ENCODE measurements at places on chromosomes 4 and X. TPM values are rescaled to one million over a fixed set of nuclear protein-coding genes. Genes with fewer than 3 reads are reported as not detected.

DNA sequence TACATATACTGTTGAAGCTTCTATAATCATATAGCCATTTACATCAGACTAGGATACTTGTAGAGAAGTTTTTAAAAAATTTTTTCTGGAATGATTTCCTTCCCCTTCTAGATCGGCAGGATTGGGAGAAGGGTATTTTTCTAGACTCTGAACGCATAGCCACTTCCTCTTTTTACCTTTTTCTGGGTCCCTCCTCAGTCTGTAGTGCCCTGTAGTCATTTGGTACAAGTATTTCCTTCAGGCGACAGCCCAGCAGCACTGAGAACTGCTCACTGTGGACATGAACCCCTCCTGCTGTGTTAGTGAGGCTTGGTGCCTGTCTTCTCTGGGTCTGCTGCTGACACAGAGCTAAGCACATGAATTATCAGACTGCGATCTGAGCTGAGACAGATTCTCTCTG lies 255.4 kb downstream of the ARHGAP10 start:
- no peaks in the 10 kb centered on the region for H3K27me3 ChIP-seq
- no peak overlapping the region for H3K27ac ChIP-seq
- no peak overlapping the region for H3K4me3 ChIP-seq
- no peaks in the 10 kb centered on the region for H3K36me3 ChIP-seq

The FRG2 gene
- not detected for total RNA-seq

DNA sequence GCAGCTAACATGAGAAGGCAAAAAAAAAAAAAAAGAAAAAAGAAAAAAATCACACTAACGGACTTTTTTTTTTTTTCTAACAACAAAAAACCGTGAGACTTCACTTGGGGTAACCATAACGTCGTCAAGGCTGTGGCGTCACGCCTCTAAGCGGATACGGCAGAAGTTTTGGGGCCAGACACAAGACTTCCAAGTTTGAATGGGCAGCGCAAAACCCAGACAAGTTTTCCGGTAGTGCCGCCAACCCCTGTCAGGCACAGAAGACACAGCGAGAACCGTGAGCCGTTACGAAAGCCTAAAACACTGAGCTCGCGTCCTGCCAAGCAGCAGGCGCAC lies 556 bp upstream of the SMARCA5 start:
- peaks cover 33% of the 10 kb centered on the region for H3K4me1 ChIP-seq
- DNase-seq, result no peak
- H3K27ac ChIP-seq, result peak overlapping the region; percentile 96
- H3K4me3 ChIP-seq, result peak overlapping the region; percentile 83
- no peaks in the 10 kb centered on the region for H3K27me3 ChIP-seq
- H3K36me3 ChIP-seq, result peaks cover 7% of the 10 kb centered on the region

DNA sequence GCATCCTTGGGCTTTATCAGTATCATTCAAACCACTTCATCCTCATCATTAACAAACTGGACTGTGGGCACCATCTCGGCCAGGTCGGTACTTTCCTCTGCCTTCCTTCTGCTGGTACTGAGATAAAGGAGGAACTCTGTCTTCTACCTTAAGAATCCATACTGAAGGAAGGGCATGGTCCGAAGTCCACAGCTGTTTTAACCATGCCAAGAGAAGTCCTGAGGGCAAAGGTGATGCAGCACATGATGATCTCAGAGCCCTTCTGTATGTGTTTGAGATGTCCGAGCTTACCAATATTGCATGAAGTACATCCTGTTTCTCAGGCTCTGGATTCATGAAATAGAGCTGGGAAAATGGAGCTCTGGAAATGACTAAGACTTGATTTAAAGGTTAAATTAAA lies 125.5 kb upstream of the STS start:
- no peaks in the 10 kb centered on the region for H3K36me3 ChIP-seq
- no peaks in the 10 kb centered on the region for H3K4me1 ChIP-seq
- no peak for DNase-seq
- H3K27ac ChIP-seq, result no peak overlapping the region
- no peaks in the 10 kb centered on the region for H3K27me3 ChIP-seq

The HMX1 gene
- total RNA-seq, result not detected

The S100P gene
- total RNA-seq, result not detected

GRCh38 chr4:56959100-56959499 lies 18.3 kb downstream of the NOA1 start:
- H3K27ac ChIP-seq, result no peak overlapping the region
- H3K36me3 ChIP-seq, result no peaks in the 10 kb centered on the region
- no peaks in the 10 kb centered on the region for H3K27me3 ChIP-seq
- no peak overlapping the region for H3K4me3 ChIP-seq

DNA sequence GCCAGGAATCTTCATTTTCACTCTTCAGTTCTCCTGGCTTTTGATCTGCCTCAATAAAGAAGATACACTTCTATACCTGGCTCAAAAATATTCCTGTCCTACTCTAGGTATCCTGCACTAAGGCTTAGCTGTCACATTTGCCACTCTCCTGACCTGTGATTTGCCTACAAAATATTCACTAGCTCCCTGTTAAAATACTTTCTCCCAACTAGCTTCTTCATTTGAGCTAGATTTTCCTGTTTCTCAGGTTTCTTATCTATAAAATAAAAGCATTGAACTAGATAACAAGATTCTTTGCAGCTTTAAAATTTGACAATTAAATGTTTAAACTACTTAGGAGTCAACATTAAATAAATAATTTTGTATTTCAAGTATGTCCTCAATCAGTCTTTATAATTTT lies 53.2 kb downstream of the CHIC2 start:
- H3K4me1 ChIP-seq, result no peaks in the 10 kb centered on the region
- no peak overlapping the region for H3K27ac ChIP-seq
- H3K4me3 ChIP-seq, result no peak overlapping the region
- no peaks in the 10 kb centered on the region for H3K27me3 ChIP-seq
- no peaks in the 10 kb centered on the region for H3K36me3 ChIP-seq
- no peak for DNase-seq

The ARAF gene
- total RNA-seq, result 44.8 TPM

DNA sequence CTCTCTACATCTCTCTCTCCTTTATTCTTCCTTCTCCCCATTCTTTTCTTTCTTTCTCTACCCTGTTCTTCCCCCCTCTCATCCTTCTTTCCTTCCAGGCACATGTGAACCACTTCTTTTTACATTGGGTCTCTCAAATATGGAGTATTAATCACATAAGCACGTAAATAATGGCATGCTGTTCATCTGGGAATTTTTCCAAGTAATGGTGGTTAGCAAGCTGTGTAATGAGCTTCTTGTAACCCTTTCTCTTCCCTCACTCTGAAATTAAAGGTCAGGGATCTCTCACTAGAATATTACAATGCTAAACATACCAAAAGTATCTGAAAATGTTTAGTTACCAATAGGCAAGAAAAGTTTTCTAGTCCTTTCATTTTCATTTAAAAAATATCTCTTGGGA lies 239.9 kb upstream of the TEX13A start:
- no peak overlapping the region for H3K4me3 ChIP-seq
- no peak overlapping the region for H3K27ac ChIP-seq
- H3K27me3 ChIP-seq, result no peaks in the 10 kb centered on the region
- H3K4me1 ChIP-seq, result no peaks in the 10 kb centered on the region

DNA sequence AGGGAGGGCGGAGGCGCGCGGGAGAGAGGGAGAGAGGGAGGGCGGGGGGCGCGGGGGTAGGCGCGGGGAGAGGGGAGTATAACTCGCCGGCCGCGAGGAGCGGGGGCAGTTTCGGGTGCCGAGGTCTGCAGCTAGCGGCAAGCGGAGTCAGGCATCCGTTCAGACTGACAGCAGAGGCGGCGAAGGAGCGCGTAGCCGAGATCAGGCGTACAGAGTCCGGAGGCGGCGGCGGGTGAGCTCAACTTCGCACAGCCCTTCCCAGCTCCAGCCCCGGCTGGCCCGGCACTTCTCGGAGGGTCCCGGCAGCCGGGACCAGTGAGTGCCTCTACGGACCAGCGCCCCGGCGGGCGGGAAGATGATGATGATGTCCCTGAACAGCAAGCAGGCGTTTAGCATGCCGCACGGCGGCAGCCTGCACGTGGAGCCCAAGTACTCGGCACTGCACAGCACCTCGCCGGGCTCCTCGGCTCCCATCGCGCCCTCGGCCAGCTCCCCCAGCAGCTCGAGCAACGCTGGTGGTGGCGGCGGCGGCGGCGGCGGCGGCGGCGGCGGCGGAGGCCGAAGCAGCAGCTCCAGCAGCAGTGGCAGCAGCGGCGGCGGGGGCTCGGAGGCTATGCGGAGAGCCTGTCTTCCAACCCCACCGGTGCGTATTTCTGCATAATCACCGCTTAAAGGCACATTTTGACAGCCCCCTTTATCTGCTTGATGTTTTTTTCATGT lies at the start of gene POU4F2:
POU4F2 (plus strand) TSS at position 108 of the 720 bp plus-strand sequence; CDS start at position 356, 248 bp downstream.
- H3K36me3 ChIP-seq, result no peaks in the 10 kb centered on the region
- no peaks in the 10 kb centered on the region for H3K4me1 ChIP-seq
- no peak within 1 kb of the TSS for H3K27ac ChIP-seq
- DNase-seq, result no peak
- peaks cover 60% of the 10 kb centered on the region for H3K27me3 ChIP-seq

The SPANXA1 gene
- not detected for total RNA-seq

The MAGEA2B gene
- not detected for total RNA-seq

GRCh38 chr4:73788411-73788810 lies 48.0 kb downstream of the CXCL8 start:
- no peak overlapping the region for H3K4me3 ChIP-seq
- no peak for DNase-seq
- no peaks in the 10 kb centered on the region for H3K36me3 ChIP-seq
- H3K27me3 ChIP-seq, result no peaks in the 10 kb centered on the region
- no peaks in the 10 kb centered on the region for H3K4me1 ChIP-seq
- no peak overlapping the region for H3K27ac ChIP-seq

DNA sequence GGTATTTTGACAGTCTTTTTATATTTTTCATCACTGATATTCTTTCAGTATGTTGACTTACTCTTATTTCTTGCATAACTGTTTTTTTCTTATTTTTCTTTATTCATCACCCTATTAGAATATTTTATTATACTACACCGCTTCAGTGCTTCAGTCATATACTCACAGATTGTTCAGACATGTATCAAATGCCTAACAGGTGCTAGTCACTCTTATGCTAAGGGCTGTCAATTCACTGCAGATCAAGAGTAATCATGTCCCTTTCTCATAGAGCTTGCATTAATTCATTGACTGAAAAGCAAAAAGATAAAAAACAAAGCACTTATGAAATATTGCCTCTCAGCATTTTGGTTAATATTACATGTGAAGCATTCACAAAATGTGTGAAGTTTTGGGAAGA lies 1435.6 kb downstream of the STIM2 start:
- no peaks in the 10 kb centered on the region for H3K36me3 ChIP-seq
- no peaks in the 10 kb centered on the region for H3K27me3 ChIP-seq
- no peak overlapping the region for H3K27ac ChIP-seq
- no peak for DNase-seq
- no peak overlapping the region for H3K4me3 ChIP-seq

The SCML2 gene
- total RNA-seq, result 0.75 TPM

The CPLX1 gene
- not detected for total RNA-seq

GRCh38 chrX:46754586-46755061 lies 4.3 kb downstream of the SLC9A7 start:
- no peaks in the 10 kb centered on the region for H3K4me1 ChIP-seq
- H3K27ac ChIP-seq, result no peak overlapping the region
- H3K36me3 ChIP-seq, result no peaks in the 10 kb centered on the region
- H3K4me3 ChIP-seq, result no peak overlapping the region
- no peaks in the 10 kb centered on the region for H3K27me3 ChIP-seq
- DNase-seq, result no peak

DNA sequence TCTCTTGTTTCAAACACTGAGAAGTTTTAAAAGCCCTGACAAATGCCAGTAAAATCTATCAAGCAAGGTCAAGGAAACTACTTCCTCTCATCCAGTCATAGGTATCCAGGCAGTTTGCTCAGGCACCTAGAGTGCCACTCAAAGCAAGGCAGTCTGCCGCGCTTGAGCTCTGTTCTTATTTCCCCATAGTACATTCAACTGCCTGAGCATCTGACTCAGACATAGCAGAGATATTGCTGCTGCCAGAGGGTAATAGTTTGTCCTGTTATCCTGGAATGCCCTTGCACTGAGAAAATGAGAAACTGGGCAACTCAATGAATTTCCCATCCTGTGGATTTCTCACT lies 16.1 kb upstream of the ATP8A1 start:
- no peaks in the 10 kb centered on the region for H3K36me3 ChIP-seq
- no peak overlapping the region for H3K27ac ChIP-seq
- DNase-seq, result peak; percentile 27
- no peaks in the 10 kb centered on the region for H3K27me3 ChIP-seq

- DNase-seq, result no peak
- no peaks in the 10 kb centered on the region for H3K36me3 ChIP-seq
- peak overlapping the region; percentile 92 for H3K27ac ChIP-seq
These were observed 419 bp upstream of the RPGR start for GRCh38 chrX:38327775-38328081.

DNA sequence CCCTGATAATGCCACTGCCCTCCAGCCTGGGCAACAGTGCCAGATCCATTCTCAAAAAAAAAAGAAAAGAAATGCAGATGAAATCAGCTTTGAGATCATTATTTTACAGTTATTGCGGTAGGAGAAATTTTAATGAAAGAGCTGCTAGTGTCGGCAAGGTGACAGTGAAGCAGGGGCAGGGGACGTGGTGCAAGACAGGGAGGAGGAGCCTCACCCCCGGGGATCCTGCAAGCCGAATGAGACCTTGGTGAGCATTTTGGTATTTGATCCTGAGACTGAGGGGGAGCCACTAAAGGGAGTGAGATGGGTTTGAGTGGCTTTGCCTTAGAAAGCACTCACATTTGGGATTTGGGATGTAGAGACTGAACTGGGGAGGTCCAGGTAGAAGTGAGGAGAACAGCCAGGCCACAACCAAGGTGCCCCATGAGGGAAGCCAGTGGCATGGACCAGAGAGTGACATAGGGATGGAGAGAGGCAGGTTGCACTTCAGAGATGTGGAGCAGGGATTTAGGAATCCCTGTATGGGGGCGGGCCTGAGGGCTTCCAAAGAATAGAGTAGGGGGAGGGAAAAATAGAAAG lies 23.6 kb downstream of the RBM10 start:
- H3K4me3 ChIP-seq, result no peak overlapping the region
- H3K4me1 ChIP-seq, result no peaks in the 10 kb centered on the region
- no peaks in the 10 kb centered on the region for H3K36me3 ChIP-seq
- DNase-seq, result no peak
- H3K27ac ChIP-seq, result no peak overlapping the region

The SPATA4 gene
- total RNA-seq, result 0.29 TPM

DNA sequence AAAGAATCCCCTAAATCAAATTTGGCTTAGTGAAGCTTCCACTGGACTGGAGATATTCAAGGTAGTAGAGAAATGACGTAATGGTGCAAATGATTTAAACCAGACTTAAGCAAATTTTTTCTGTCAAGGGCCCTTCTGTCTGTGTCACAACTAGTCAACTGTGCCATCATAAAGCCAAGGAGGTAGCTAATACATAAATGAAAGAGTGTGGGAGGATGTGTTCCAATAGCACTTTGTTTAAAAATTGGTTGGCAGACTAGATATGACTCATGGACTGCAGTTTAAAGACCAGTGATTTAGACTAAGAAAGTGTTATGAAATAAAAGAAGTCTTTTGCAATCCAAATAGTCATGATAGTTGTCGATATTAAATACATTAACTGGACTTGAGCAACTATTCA lies 24.3 kb upstream of the TEX13C start:
- no peaks in the 10 kb centered on the region for H3K27me3 ChIP-seq
- no peaks in the 10 kb centered on the region for H3K4me1 ChIP-seq
- H3K27ac ChIP-seq, result no peak overlapping the region
- DNase-seq, result no peak
- H3K4me3 ChIP-seq, result no peak overlapping the region
- H3K36me3 ChIP-seq, result no peaks in the 10 kb centered on the region

- no peak for DNase-seq
- H3K36me3 ChIP-seq, result no peaks in the 10 kb centered on the region
- no peaks in the 10 kb centered on the region for H3K4me1 ChIP-seq
These were observed 53.8 kb downstream of the ARHGAP6 start for GRCh38 chrX:11611965-11612364.

The KCNIP4 gene
- total RNA-seq, result not detected
